ENCODE measurements at places on chromosomes 3 and 15.

DNA sequence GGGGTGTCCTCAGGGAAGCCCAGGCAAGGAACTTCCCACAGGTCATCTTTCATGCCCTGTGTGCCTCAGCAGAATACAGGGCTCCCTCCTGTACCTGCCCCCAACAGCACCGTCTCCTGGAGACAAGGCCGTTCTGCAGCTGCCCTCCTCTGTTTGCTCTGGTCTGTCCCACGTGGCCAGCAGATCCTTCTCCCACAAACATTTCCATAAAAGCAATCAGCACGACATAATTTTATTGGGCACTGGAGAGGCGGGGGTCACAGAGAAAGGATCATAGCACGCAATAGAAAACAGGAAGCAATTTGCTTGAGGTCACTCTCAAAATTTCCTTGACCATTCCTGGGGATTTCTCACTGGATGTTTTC is 29.4 kb downstream of the STARD5 start:
- DNase-seq = no peak

DNA sequence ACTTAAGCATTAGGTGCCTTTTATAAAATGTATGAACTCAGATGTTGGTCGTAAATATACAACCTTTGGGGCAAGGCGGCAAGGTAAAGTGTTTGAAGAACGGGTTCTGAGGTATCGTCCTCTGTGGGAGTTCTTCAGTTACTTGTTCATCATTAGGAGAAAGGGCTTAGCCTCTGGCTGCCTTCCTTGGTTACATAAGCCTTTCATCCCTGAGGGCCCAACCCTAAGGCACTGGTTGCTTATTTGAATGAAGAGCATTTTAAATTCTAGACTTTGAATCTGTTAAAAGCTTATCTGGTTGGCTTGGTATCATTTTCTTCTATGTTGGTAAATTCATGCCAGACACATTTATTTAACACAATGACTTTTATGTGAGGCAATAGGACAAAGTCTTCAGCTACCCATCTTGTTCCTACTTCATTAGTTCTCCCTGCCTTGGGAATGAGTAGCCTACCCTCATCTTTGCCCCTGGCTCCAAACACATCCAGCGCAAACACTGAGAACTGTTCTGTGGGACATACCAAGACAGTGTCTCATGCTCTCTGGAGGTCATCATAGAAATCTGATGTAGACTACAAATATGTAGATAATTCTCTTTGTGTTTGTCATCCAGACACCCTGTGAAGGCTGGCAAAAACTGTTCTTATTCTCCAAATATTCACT is 12.4 kb upstream of the CCDC80 start:
- no peak for DNase-seq

- no peak for DNase-seq
Measured at GRCh38 chr3:10000686-10001085, 14.0 kb upstream of the EMC3 start.

- DNase-seq = no peak
Measured at GRCh38 chr15:60989696-60990095, 239.4 kb downstream of the RORA start.

GRCh38 chr3:50559702-50560101 is 7.8 kb downstream of the C3orf18 start:
- DNase-seq = no peak

GRCh38 chr15:38683382-38684242 is 119.0 kb upstream of the RASGRP1 start:
- peak; percentile 77 for DNase-seq

GRCh38 chr3:120469882-120470301 is 19.1 kb upstream of the FSTL1 start:
- no peak for DNase-seq

DNA sequence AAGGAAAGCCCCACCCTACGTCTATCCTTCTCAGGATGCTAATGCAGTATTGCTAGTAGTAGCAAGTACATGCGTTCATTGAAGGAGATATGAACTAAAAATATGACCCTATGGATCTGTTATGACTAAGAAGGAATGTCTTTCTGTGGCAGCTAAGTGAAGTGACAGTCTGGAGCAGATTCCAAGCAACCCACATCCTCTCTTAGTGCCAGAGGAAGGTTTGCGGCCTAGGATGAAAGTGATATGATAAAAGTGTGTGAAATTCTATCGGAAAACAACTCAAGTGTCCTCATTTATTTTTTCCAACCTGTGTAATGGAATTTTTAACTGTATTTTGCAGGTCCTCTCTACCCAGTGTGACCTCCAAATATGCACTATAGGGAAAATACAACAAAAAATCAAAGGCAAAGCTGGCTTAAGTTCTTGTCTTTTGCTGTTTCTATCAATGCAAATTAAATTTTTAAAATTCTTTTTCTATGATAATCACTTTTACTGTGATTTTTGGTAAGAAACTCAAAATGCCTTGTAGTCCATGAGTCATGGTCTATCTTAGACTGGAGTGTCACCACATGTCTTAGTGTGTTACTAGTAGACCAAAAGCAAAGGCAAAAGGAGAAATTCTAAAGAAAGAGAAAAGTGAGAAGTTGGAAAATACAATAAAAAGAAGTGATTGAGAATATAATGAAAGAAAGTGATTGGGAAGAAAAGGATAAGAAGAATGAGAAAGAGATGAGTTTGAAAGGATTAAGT is 161.2 kb upstream of the TMCO5A start:
- DNase-seq = no peak

DNA sequence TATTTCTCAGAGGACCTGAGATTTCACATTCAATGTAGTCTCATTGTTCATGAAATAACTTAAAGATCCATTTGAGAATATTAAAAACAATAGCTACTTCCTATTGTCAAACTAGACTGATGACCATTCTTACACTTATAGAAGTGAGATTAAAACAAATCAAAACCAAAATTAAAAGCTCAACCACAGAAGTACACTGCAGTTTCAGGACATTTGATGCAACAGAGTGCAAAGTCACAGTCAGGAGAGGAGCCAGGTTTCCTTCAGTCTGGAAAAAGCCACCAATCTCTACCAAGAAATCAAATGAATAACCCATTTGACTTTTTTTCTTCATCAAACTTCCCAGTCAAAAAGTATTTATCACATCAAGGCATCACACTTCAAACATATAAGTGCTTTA is 5.5 kb downstream of the CCPG1 start:
- no peak for DNase-seq

DNA sequence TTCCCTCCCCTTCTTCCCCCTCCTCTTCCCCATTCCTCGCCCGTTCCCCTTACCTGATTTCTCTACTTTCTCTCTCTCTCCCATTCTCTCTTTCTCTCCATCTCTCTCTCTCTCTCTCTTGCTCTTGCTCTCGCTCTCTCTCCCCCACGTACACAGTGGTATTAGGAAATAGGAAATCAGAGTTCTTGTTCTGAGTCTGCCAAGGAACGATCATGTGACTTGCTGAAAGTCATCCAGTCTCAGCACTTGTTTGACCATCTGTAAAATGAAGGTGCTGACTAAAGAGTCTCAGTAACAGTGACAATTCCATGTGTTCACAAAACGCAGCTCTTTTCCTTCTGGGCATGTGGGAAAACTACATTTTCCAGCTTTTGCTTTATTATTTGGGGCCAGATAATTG is 445.0 kb upstream of the TGFBR2 start:
- no peak for DNase-seq

- no peak for DNase-seq
Measured at GRCh38 chr15:55824857-55825613, 82.1 kb upstream of the PRTG start.

- DNase-seq = peak; percentile 58
Measured at GRCh38 chr3:185308126-185308754, 54.4 kb upstream of the EHHADH start.

Data from DND-41 (cell line).